ENCODE measurements at places on chromosomes 6 and 20.

- peak; percentile 13 for DNase-seq
Observed at GRCh38 chr20:63101781-63102720, 95.3 kb upstream of the BHLHE23 start.

- peak; percentile 65 for DNase-seq
Observed at GRCh38 chr6:6105472-6106036, 98.8 kb upstream of the NRN1 start.

GRCh38 chr6:137271245-137272183, 52.3 kb upstream of the IFNGR1 start:
- DNase-seq, result peak; percentile 46

DNA sequence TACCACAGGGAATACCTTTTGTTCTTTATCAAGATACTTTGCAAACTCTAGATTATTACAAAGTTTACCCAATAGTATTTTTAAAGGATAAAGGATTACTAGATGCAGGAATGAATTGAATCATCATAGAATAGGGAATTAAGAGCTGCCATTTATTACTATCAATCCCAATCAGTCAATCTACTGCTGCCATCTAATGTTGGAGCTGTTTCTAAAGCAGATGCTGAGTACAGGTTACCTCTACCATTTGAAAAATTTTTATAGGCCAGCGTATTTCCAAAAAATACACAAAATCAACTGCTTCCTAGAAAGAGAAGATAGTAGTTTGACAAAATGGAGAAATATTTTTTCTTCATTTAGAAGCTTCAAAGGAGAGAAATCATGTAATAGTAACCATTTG, 520.4 kb downstream of the ADGRB3 start:
- no peak for DNase-seq

DNA sequence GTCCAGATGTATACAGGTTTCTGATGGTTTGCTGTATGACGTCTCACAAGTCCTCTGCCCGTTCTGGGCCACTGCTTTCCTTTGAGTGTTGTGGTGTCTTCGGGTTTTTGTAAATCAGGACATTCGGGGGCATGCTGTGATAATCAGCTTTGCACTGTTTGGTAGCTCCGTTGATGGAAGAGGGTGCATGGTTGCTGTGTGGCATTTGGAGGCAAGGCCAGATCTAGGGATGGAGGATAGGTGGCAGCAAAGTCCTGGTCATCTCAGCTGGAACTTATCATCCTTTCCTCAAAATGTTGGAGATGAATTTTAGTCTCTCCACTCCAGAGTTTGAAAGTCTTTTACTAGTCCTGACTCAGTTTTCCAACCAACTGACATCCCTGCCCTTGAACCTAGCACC, 91.0 kb downstream of the SCP2D1 start:
- DNase-seq, result peak; percentile 6

DNA sequence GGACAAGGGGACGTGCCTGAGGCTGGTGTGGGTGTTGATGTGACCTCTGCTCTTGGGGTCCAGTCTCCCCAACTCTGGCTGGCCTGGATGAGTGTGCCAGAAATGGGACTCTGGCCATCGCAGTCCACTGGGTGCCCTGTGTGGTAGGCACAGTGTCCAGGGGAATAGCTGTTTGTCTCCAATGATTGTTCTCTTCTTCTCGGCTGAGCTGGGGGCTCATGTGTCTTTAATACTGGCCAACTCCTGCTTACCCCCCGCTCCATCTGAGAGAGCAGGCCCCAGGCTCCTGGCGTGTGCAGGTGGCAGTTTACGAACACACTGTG, 45.0 kb downstream of the RBM38 start:
- DNase-seq, result no peak

DNA sequence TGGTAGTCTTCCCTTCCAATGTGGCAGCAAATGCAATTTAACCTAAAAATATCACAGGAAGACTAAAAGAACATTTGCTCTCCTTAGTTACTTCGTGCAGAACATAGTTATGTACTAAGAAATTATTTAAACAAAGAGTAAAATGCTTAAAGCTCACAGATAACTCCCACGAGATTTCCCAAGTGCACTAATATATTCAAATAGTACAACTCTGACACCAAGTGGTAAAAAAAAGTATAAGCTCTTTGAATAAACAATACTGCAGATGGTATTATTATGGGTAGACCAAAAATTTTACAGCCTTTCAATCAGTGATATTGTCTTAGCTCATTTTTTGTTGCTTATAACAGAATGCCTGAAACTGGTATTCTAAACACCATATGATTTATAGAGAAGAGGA, 52.8 kb upstream of the FILIP1 start:
- no peak for DNase-seq

Measured in suppressor macrophage (primary cell).